T-helper 2 cell (primary cell): ENCODE measurements at places on chromosomes 12 and 14.

DNA sequence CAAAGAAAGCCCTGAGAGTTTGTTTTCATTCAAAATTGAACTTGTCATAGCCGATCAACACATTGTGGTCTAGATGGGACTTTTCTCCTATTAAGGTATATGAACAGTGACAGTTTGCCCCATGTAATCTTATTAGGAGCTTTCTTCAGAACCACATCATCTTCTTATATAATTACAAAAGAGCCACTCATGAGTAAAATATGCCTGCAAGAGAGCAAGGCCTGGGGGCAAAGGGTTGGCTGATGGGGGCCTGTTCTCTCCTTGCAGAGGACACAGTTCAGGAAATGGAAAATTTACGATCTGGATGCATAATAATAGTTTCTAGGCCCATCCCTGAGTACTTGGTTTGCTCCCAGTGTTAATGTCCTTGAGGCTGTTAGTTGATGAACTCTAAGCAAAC lies 87.8 kb downstream of the FLRT2 start:
- DNase-seq, result no peak

GRCh38 chr14:89730687-89731086 lies 223.8 kb downstream of the EFCAB11 start:
- no peak for DNase-seq

DNA sequence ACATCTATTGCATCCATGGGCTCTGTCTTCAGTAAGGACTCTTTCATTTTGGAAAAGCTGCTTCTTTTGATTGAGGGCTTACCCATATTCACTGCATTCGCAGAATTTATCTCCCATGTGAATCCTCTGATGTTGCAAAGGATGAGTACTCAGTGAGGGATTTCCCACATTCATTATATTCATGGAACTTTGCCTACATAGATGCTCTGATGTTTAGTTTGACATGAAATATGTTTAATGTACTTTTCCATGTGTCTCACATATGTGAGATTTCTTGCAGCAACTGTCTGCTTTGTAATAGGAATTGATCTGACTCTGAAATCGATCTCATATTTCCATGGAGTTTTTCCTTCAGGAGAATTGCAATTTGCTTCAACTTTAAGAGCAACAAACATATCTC lies 1699.6 kb upstream of the FLRT2 start:
- DNase-seq, result no peak

GRCh38 chr12:122080149-122081082 lies 1.9 kb downstream of the MLXIP start:
- DNase-seq, result no peak

DNA sequence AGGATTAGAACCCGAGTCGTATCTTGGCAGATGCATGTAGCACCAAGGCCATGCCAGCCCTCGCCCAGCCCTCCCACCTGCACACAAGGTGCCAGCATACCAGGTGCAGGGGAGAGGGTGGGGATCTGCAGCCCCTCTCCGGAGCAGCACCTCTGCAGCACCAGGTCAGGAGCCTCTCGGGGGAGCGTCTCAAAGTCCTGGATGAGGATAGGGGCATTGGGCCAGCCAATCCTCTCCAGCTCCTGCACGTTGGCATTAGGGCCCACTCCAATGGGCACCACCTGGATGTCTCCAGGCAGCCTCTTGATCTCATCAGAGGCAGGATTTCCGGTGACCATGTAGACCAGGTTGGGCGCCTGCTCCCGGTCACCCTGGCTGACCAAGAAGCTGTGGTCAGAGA lies 73.2 kb upstream of the ANO2 start:
- DNase-seq, result no peak

DNA sequence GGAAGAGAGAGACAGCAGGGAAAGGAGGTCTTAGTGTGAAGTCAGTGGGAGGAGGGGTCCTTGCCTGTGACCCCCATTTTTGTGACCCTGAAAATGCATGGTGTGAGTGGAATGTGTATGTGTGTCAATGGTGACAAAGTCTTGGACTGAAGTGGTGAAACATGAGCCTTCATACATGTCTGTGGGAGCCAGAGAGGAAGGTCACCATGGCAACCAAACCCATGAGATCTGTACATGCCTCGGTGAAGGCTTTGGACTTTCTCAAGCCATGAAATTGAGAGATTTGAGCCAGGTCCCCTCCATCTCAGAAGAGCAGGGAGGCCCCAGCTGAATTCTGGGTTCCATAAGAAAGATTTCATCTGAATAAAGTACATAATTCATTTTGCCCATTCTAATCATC lies 108.7 kb downstream of the TTC8 start:
- DNase-seq, result no peak

DNA sequence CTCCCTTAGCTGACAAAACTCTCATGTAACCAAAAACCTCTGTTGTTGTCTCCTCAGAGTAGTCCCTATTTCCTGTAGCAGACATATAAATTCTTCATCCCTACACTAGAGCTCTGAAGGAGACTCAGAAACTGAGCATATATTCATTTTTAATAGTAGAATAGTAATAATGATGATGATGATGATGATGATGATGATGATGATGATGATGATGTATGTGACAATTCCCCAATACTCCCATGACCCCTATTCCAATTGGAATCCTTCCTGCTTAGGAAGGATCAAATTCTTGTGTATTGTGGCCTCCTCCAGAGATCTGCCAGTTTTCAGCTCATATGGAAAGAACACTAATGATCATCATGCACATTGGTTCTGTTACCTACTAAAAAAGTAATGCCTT lies 26.7 kb downstream of the RASSF9 start:
- no peak for DNase-seq

GRCh38 chr12:115801871-115802270 lies 475.6 kb downstream of the MED13L start:
- no peak for DNase-seq

- DNase-seq, result no peak
These were observed 32.6 kb upstream of the DHRS7 start for GRCh38 chr14:60197629-60198303.

GRCh38 chr12:81147292-81147919 lies 69.5 kb downstream of the ACSS3 start:
- DNase-seq, result no peak

DNA sequence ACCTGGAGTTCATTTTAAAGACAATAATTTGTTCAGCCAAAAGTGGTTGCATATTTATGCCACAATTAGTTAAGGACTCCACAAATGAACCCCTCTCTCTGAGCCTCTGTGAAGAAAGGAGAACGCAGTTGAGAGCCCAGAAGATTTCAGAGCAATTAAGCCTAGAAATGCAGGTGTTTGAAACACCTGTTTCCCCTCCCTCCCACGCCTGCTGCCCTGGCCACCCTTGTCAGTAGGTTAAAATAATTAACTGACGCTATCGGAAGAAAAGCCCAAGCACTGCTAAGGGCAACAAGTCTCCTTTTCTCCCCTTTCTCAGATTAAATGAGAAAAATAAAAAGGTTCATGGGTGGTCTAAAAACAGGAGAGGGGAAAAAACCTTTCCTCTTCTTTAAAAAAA lies 99.2 kb downstream of the PPM1A start:
- no peak for DNase-seq

GRCh38 chr12:93243689-93244513 lies 133.8 kb upstream of the NUDT4 start:
- no peak for DNase-seq

- DNase-seq, result no peak
These were observed 64.7 kb downstream of the VEZT start for GRCh38 chr12:95282266-95282665.

- DNase-seq, result no peak
These were observed 20.4 kb downstream of the TTC9 start for GRCh38 chr14:70662080-70662479.

- DNase-seq, result no peak
These were observed 44.2 kb downstream of the TMX1 start for GRCh38 chr14:51284241-51284640.

GRCh38 chr12:113899561-113900471 lies 66.3 kb downstream of the RBM19 start:
- DNase-seq, result no peak

GRCh38 chr14:62084020-62084419 lies 321.8 kb downstream of the SNAPC1 start:
- no peak for DNase-seq

DNA sequence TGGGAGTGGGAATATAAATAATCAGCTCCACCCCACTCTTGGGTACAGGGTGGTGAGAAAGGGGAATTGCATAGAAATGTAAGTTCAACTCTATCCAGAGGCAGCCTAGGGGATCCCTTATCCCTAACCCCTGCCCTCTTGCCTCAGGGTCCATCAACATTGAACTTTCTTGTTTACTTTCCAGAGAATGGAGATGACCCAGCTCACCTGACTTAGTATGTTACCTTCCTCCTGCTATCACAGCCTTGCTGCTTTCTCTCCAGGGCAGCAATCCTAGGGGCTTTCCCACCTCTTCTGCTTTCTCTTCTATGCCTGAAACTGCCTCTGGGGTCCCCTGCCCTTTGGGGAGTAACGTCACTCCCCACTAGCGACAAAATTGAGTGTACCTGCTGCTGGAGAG lies 2.7 kb downstream of the LRP1 start:
- DNase-seq, result no peak

DNA sequence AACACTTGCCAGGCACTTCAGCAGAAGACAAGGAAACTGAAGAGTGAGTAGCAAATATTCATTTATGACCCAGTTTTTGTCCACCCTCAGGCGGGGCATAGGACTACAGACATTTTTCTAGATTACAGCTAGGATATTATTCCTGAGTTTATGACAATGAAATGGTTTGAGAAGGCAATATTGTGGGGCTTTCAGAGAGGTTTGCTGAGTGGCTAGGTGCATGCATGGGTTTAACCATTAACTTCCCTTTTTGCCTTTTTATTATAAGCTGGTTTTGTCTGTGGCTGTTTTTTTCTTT lies 104.0 kb upstream of the BCAT1 start:
- DNase-seq, result no peak

DNA sequence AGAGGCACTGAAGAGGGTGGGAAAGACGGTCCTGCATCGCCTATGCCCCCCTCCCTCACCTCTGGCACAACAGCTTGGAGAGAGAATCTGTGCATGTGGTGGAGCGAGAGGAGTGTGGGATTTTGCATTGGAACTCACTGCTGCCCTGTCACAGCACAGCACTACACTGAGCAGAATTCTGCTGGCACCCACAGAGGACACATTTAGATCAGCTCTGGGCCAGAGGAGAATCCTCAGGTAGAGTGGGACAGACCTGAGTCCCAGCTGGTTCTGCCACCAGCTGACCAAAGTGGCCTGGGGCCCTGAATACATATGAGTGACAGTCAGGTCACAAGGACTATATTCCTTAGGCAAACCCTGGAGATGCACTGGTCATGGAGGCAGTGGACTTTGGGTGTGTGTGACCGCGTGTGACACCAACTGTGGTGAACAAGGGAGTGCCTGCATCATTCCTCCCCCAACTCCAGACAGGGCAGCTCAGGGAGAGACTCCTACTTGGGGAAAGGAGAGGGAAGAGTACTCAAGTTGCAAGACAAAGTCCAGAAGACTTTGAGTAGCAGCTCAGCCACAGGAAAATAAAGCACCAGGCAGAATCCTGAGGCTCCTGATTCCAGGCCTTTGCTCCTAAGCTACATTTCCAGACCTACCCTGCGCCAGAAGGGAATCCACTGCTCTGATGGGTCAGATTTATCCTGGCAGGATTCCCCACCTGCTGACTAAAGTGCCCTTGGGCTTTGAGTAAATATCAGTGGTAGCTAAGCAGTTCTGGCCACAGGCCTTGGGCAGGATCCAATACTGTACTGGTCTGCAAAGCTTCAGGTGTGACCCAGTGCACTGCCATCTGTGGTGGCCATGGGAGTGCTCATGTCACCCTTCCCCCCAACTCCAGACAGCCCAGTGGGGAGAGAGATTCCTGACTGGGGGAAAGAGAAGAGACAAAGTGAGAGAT lies 10.6 kb upstream of the ACOT1 start:
- no peak for DNase-seq

- DNase-seq, result no peak
These were observed 236.7 kb downstream of the ANO2 start for GRCh38 chr12:5708371-5708770.

DNA sequence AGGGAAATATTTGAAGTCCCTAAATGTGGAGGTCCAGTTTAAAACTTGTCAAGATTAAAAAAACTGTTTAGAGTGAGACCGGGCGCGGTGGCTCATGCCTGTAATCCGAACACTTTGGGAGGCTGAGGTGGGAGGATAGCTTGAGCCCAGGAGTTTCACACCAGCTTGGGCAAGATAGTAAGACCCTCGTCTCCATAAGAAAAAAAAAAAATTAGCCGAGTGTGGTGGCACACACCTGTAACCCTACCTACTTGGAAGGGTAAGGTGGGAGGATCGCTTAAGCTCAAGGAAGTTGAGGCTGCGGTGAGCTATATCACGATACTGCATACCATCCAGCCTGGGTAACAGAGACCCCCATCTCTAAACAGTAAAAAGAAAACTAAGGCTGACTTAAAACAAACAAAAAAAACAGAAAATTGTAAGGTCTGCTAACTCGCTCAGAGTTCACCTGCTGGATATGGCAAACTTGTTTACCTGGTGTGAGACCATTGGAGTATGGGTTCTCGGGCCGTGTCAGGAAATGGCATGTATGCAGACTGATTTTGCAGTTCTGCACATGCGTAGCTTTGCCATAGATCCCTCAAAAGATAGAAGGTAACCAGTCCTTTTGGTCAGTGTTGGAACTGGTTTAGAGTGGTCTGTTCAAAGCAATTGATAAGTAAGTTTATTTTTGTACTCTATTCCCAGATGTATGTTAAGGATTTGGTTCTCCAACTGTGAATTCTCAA lies 2.1 kb downstream of the RNF10 start:
- DNase-seq, result no peak

DNA sequence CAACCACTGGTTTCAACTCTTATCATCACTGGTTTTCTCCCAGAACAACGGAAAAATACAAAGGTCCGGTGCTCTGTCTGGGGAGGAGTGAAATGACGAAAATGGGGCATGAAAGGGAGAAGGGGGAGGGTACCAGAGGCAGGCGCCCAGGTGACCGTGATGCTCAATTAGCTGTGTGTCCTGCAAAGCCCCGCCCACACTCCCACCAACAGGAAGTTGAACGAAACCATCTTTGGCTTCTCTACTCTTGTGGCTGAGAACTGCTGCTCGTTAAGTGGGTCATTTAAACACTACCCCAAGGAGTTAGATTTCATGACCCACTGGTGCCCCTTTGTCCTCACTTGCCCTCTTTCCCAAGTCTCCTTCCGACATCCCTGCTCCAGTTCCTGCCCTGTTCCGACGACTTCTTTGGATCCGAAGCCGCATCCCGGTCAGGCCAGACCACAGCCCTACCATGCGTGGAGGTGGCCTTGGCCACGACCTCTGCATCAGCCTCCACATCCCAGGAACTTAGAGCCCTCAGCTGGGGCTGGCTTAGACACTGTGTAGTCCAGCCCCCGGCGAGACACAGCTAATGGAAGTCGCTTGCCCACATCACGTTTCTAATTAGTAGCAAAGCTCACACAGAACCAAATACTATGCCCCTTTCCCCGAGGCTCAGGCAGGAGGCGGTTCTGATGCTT lies 11.4 kb upstream of the LRTM2 start:
- peak; percentile 21 for DNase-seq

DNA sequence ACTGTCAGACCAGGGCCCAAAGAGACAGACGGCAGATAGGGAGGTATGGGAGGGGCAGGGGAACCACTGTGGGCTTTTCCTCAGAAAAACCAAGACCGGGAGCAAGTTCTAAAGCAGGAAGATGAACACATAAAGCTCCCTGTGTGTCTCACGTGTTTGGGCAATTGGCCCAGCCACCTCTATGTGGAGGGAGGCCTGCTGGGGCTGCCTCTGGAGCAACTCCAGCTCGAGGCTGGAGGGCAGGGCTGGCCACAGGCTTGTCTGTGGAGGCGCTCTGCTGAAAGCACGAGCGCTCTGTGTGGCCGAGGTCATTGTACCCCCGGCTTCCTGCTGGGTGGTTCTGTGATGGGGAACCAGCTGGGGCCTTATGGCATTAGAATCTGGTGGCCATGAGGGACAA lies 36.4 kb downstream of the TRAFD1 start:
- no peak for DNase-seq
